ENCODE measurements at places on chromosomes 11 and 22.

DNA sequence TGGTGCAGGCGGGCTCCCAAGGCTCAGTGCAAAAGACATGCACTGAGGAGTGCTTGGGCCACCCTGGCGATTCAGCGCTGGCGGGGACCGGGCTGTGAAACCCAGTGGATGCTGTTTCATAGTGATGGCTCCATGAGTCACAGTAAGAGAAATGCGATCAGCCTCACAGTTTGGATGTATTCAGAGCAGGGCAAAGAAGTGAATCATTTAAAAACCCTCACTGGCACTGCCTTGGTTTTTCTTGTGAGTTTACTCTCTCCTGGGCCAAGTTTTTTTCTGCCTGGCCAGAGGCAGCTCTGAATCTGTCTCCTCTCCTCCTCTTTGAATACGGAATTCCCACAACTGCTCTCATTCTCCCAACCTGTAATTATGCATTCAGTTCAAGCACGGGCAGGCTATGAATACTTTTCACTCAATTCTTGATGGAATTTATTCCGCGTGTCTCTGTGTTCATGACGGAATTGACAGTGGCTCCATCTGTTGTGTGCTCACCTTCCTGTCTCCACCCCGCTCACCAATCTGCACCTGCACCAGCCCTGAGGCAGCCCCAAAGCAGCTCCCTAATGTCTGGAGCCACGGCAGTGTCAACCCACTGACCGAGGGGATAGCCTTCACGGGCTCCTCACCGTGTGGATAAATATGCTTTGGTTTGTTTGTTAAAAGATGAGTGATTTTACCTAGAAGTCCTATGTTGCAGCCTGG, 14.9 kb downstream of the ADAMTS8 start:
- no peak for DNase-seq

- DNase-seq = no peak
Observed at GRCh38 chr11:70517988-70518907, 119.9 kb downstream of the CTTN start.

GRCh38 chr22:26894766-26895485, 237.5 kb downstream of the MIAT start:
- DNase-seq = no peak

DNA sequence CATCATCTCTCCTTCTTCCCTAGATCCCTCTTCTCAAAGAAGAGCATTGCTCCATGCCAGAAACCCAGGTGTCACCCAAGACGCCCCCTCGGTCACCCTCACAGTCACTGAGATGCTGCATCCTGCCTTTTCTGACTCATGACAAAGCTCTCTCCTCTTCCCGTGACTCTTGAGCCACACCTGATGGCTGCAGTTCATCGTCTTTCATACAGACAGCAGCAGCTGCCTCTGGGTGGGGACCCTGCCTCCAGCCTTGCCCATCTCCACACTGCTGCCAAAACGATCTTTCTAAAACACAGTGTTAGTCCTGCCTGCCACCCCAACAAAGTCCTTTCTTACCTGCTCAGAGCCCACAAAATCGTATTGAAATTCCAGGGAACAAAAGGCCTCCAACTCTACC, 44.8 kb downstream of the BUD13 start:
- no peak for DNase-seq

- no peak for DNase-seq
Observed at GRCh38 chr22:46064228-46064965, 85.9 kb upstream of the PPARA start.

- no peak for DNase-seq
Observed at GRCh38 chr22:32319861-32320406, 37.7 kb upstream of the RFPL3 start.

- no peak for DNase-seq
Observed at GRCh38 chr11:10243896-10244575, 50.0 kb downstream of the SBF2 start.

DNA sequence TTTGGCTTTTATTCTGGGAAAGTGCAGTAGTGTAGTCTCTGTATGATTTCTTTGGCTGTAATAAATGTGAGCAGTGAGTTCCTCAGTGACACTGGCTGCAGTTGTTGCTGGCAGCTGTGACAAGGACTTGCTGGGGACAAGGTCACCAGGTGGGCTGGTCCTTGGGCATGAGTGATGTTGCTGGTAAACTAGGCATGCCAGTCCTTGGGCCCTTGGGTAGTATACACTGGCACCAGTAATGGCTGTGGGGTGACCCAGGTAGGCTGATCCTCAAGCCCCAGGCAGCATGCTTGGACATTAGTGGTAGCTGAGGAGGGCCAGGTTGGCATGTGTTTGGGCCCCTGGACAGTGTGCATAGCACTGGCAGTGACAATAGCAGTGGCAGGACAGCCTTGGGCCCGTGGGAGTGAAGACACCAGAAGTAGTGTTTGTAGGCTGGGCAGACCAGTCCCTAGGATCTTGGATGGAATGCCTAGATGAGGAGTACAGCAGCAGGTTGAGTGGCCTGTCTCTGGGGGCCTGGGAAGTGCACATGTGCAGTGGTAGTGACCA, 164.3 kb downstream of the GUCY1A2 start:
- DNase-seq = no peak

DNA sequence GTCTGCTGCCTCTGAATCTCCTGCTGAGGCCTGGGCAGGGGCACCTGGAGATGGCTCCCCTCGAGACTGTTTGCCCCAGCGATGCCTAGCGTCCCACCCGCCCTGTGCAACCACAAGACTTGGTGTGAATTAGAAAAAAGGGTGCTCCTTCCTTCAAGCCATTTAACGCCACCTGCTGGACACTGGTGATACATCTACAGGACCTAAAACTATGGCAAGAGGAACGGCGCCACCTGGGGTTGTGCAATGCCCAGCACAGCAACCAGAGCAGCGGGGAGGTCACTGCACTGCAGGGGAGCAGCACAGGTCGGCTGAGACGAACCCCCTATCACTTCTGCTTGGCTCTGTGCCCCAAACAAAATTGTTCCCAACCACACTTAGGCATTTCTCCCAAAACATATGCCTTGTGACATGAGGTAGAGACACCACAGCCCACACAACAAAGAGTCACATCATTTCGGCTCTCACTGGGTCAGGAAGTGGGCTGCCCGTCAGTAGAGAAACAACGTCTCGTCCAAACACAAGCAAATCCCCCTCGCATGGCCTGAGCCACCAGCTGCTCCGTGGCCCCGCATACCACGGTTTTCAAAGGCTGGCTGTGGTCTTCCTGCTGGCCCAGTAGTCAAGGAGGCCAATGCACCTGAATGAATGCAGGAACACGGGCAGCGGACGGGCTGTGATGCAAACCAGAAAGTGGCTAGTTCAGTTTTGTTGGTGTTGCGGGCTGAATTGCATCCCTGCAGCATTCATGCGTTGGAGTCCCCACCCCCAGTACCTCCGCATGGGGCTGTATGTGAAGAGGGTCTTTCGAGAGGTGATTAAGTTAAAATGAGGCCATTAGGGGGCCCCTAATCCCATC, 171.9 kb downstream of the SHANK2 start:
- peak; percentile 65 for DNase-seq

DNA sequence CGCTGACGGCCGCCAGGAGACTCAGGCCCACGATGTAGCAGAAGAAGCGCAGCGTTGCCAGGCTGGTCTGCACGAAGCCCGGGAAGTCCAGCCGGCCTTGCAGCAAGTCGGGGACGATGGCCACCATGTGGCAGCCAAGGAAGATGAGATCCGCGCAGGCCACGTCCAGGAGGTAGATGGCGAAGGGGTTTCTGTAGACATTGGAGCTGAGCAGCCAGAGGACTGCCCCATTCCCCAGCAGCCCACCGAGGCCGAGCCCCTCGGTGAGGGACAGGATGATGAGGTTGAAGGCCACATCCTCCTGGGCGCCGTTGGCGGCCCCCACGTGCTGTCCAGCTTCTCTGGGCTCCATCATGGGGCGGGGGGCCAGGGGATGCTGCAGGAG, 3.8 kb downstream of the MRGPRE start:
- DNase-seq = no peak

- DNase-seq = no peak
Observed at GRCh38 chr11:22602504-22602903, 23.1 kb downstream of the FANCF start.

DNA sequence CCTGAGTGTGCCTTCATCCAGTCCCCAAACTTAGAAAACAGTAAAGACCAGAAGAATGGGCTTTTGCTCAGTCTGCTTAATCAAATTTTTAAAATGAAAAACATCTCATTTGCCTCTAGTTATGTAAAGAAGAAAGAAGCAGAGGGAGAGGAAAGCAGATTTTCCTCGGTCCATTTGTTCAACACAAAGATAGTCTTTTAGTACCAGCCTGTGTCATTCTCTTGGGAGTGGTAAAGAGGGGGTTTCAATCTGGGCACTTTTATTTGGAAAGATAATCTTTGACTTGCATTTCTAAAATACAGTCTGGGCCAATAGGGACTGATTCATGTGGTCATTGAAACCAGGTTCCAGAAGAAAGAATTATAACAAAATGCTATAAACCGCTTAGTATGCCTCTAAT, 29.5 kb downstream of the KREMEN1 start:
- DNase-seq = no peak

GRCh38 chr11:124834526-124835180, 30.6 kb upstream of the ROBO3 start:
- DNase-seq = no peak

DNA sequence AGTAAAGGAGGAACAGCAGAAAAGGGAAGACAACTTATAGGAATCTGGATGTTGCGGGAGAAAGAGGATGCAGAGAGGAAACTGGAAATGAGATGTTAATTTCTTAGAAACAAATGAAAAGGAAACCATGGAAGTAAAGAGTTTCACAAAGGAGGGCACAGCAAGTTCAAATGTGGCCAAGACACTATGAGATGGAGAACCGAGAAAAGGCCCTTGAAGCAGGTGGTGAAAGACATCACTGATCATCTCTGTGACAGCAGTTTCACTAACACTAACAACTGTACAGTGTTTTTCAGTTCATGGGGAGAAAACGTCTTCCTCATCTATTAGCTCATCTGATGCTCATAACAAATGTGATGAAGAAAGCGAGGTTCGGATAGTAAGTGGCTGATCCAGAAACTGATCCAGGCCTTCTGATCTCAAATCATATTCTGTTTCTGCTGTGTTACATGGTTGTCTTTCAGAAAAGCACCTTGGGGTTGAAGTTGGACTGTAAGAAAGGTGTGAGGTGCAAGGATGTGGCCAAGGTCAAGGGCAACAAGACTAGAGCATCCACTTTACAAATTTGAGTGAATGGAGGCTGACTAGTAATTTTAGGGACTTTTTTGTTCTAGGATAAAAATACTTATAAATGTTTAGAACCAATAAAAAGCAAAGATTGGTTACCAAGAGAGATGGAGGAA, 492.1 kb upstream of the CADM1 start:
- peak; percentile 90 for DNase-seq

- DNase-seq = no peak
Observed at GRCh38 chr22:23110922-23111527, 30.8 kb downstream of the RSPH14 start.

GRCh38 chr11:313787-314553, at the start of gene IFITM1:
Gene IFITM1, plus strand, starts transcription at chr11:314040. Its CDS starts 131 bp downstream, at chr11:314171.
- DNase-seq = peak; percentile 55

GRCh38 chr11:134754521-134755198, 342.6 kb upstream of the B3GAT1 start:
- no peak for DNase-seq

GRCh38 chr11:115181538-115181937, 322.7 kb downstream of the CADM1 start:
- no peak for DNase-seq

DNA sequence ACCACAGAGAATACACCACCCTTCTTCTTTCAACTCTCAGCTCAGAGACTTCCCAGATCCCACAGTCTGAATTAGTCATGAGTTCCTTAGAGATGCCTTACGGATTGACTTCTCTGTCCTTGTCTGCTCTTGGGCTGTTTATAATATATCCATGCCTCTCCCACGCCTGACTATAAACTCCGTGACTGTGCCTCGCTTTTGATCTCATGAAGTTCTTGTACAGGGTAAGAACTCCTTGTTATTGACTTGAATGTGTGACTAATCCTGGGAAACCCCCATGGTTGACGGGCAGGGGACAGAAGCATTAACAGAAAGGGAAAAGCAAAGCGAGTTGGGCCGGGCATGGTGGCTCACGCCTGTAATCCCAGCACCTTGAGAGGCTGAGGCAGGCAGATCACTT, 62.4 kb upstream of the POU2AF1 start:
- DNase-seq = no peak

DNA sequence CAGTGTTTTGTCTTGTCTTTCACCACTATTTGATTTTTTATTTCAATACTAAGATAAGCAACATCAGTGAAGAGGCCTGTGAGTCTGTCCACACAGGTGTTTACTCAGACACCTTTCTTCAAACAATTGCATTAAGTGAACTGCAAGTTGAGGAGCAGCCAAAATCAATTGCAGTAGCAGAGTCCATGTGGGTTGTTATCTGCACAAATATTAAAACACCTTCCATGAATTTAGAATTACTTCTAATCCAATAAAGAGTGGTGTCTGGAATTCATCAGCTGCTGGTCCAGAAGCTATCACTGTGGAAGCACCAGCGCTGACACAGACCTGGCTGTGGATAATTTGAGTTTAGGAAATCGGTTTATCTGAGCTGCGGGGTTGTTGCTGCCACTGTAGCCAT, 83.5 kb upstream of the FAT3 start:
- no peak for DNase-seq

- no peak for DNase-seq
Observed at GRCh38 chr11:96474263-96474662, 84.5 kb downstream of the JRKL start.

DNA sequence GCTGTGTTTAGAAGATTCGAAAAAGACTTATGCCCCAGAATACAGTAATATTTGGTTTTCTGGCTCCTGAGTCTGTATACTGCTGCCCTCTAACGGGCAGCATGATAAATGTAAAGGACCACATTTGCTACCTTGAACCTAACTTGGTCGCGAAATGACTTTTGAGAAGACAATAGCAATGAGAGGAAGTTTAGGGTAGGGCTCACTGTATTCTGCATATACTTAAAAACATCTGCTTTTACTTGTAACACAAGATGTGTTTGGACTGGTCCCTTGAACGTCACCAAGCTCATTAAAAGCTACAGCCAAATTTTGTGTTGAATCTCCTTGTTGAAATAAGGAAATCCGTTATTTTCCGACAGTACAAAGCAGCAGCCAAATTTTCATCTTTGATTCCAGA, 309.1 kb downstream of the SWAP70 start:
- DNase-seq = peak; percentile 48

GRCh38 chr11:124608147-124608546, 3.1 kb upstream of the PANX3 start:
- no peak for DNase-seq

- no peak for DNase-seq
Observed at GRCh38 chr22:37547251-37547741, 13.0 kb upstream of the CDC42EP1 start.

GRCh38 chr11:38667359-38667758, 2069.3 kb upstream of the RAG2 start:
- DNase-seq = no peak

- DNase-seq = no peak
Observed at GRCh38 chr22:48849219-48849912, 978.3 kb downstream of the BRD1 start.

- no peak for DNase-seq
Observed at GRCh38 chr11:86440843-86441242, 66.2 kb downstream of the CCDC81 start.

DNA sequence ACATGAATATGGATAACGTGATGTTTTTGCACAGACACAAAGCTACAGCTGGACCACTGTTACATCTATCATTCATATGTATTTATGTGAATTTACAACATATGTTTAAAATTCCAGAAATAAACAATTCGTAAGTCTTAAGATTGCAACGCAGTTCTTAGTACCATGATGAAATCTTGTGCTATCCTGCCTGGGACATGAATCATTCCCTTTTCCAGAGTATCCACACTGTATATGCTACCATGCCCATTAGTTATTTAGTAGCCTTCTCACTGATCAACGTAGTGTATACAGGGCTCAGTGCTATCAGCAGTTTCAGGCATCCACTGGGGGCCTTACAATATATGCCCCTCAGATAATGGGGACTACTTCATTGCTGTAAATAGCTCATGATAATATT, 4.3 kb downstream of the ATL3 start:
- DNase-seq = no peak
